ENCODE measurements at places on chromosomes 3 and 15.

GRCh38 chr15:88484682-88485331 lies 17.3 kb downstream of the MRPS11 start:
- DNase-seq, result no peak

- DNase-seq, result no peak
Observed at GRCh38 chr3:46386205-46386604, 15.5 kb downstream of the CCR5 start.

GRCh38 chr3:141229132-141229531 lies 2.5 kb upstream of the PXYLP1 start:
- no peak for DNase-seq

DNA sequence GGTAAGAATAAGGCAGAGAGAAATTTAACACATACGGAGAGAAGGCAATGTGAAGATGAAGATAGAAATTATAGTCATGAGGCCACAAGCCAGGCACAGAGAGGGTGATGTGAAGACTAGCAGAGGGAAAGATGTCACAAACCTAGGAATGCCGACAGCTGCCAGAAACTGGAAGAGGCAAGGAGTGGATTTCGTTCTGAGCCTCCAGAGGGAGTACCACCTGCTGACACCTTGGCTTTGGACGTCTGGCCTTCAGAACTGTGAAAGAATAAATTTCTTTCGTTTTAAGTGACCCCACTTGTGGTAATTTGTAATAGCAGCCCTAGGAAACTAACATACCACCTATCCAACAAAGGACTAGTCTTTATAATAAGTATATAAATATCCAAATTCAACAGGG lies 5.0 kb upstream of the SGO1 start:
- no peak for DNase-seq

DNA sequence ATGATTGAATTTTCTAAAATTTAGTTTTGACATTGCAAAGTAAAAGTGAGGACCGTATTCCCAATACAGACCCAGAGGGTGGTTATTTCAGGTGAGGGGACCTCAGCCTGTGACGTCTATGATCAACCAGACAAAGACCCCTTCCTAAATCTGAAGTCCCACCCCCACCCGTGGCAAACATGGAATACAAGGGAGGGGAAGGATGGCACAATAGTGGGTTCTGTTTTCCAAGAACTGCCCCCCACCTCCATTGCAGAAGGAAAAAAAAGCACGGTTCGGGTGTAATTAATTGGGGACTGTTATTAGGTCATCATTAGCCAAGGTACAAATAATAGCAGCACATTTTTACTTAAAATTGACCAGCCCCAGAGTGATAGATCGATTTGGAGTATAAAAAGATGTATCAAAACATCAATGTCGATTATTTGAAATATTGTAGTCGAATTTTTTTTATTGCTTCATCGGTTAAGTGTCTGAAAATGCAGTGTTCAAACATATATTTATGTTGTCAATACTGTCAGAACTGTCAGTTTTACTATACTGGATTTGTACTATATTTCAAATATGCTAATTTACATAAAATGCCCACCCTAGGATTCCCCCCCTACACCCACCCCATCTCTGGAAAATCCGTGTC lies 7.5 kb upstream of the MEIS2 start:
- no peak for DNase-seq

- DNase-seq, result peak; percentile 69
Observed at GRCh38 chr3:124260206-124260915, 268.4 kb upstream of the ROPN1 start.

- DNase-seq, result no peak
Observed at GRCh38 chr3:168124291-168124690, 28.6 kb upstream of the GOLIM4 start.

GRCh38 chr15:26665957-26666791 lies 106.7 kb downstream of the GABRB3 start:
- DNase-seq, result no peak

DNA sequence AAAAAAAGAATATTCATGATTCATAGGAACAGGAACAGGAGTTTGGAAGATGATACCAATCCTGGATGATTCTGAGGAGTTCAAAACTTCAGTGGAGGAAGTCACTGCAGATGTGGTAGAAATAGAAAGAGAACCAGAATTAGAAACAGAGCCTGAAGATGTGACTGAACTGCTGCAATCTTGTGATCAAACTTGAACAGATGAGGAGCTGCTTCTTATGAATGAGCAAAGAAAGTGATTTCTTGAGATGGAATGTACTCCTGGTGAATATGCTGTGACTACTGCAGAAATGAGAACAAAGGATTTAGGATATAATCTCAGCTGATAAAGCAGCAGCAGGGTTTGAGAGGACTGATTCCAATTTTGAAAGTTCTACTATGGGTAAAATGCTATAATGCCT lies 72.7 kb downstream of the GSK3B start:
- no peak for DNase-seq

GRCh38 chr15:98567951-98568350 lies 80.4 kb upstream of the IGF1R start:
- no peak for DNase-seq

DNA sequence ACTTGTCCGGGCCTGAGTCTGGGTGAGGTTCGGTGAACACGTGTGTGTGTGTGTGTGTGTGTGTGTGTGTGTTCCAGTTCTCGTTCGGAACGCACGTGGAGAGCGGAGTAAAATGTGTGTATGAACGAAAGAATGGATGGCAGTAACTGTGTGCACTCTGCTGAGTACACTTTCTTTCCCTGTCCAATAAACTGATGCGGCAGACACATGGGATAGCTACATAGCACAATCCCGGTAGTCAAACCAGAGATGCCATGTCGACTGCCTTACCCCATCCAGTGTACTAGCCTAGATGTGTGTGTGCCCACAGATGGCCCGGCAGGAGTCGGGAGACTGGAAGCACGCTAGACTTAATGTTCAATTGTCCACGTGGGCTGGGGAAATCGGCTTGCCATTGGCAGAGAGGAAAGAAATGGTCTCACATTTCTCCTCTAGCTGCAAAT lies 507 bp upstream of the GOLIM4 start:
- peak; percentile 43 for DNase-seq

DNA sequence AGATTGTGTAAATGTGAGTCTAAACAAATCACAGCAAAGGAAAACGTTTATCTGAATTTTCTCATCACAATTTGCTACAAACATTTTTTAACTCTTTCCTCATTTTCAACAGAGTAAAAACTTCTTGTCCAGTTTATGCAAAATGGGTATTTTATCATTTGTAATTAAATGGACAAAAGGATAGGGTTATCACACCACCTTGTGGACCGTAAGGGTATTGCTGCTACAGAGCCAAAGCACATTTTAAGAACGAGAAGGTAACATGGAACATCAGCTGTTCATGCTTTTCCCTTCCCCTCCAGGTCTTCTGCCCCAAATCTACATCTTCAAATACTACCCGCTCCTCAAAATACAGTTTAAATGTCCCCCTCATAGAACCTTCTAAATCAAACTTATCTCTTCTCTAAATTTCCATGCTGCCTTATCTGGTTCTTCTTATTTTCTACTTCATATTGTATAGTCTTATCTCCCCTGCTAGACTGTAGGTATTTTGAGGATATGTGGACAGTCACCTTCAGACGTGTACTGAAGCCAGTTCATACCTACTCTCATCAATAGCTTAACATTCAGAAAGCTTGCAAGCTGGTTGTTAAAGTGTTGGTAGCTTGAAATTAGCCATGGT lies 12.8 kb upstream of the SETMAR start:
- DNase-seq, result no peak

DNA sequence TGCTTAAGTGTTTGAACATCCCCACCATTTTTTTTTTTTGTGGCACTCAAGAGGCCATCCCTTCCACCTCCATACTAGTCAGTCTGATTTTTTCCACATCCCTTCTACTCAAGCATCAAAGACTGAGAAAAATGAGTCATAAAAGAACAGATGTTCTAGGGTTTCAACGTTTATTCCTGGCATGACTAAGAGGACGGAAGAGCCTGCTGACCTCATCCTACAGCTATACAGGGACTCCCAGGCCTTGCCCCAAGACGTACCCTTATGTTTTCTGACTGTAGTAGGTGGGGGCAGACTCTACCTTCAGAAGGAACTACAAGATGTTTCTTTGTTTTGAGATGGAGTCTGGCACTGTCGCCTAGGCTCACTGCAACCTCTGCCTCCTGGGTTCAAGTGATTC lies 3.3 kb upstream of the ITPKA start:
- DNase-seq, result no peak

GRCh38 chr3:141336672-141337522 lies 31.4 kb upstream of the ZBTB38 start:
- no peak for DNase-seq

- no peak for DNase-seq
Observed at GRCh38 chr15:48631176-48631770, 14.2 kb downstream of the FBN1 start.

DNA sequence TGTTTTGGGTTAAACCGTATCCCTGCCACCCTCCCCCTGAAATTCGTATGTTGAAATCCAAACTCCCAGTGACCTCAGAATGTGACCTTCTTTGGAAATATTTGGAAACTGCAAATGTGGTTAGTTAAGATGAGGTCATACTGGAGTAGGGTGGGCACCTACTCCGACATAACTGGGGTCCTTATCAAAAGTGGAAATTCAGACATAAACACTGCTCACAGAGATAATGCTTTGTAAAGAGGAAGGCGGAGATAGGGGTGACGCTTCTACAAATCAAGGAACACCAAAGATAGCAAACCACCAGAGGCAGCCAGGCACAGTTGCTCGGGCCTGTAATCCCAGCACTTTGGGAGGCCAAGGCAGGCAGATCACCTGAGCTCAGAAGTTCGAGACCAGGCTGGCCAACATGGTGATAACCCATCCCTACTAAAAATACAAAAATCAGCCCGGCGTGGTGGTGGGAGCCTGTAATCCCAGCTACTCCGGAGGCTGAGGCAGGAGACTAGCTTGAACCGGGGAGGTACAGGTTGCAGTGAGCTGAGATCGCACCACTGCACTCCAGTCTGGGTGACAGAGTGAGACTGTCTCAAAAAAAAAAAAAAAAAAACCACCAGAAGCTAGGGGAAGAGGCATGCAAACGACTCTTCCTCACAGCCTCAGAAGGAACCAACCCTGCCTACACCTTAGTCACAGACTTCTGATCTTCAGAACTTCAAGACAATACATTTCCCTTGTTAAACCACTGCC lies 51.1 kb upstream of the CHD2 start:
- DNase-seq, result no peak

GRCh38 chr3:87979527-87979926 lies 79.3 kb downstream of the CGGBP1 start:
- DNase-seq, result no peak

DNA sequence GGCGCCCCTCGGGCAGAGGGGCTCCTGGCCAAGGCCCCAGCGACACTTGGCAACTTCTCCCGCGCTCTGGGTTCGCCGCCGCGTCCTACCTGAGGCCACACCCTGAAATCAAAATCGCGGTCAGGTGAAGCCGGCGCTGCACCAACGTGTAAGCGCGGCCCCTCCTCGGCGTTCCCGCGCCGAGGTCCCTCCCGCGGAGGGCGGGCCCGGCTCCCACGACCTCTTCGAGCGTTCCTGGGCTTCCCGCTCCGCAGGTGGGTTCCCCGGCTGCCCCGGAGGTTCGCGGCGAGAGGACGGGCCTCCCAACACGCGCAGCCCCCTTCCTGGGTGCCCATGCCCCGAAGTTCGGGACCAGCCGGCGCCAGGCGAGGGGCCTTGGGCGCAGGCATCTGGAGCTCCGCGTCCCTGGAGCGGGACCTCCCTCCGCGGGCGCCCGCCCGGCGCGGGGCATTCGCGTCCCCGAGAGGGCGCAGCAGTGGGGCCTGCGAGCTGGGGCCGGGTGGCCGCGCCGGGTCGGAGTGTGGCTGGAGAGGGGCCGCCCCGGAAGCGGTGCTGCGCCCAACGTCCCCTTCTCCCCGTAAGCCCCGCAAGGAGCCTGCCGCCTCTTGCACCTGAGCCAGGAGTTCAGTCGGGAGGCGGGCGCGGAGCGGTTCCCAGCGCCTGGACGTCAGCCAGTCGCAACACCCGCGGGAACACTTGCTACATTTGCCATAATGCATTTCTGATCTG lies 13.7 kb downstream of the PAK6 start:
- no peak for DNase-seq

- DNase-seq, result no peak
Observed at GRCh38 chr15:79197285-79197684, 85.2 kb upstream of the ANKRD34C start.

DNA sequence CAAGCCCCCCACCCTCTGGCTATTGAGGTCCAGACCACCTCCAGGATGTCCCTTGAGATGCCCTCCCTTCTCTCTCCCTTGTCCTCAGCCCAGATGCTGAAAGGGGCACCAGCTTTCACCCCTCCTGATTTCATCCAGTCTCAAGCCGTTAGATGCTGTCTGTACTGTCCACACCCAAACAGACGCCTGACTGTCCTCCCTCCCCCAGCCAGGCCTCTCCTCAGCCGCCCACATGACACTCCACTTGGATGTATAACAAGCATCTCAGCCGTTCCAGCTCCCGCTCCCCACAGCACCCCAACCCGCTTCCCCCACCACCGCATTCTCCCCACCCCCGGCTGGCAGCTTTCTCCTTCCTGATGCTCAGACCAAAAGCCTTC lies 25.0 kb upstream of the CYP11A1 start:
- DNase-seq, result no peak

- DNase-seq, result no peak
Observed at GRCh38 chr15:78627348-78627747, 6.6 kb upstream of the CHRNA3 start.

GRCh38 chr3:185270262-185270955 lies 16.6 kb upstream of the EHHADH start:
- DNase-seq, result no peak

- no peak for DNase-seq
Observed at GRCh38 chr3:9590282-9590791, 36.7 kb upstream of the LHFPL4 start.
